ENCODE measurements at places on chromosomes 2 and 18.

- no peaks in the 10 kb centered on the region for H3K36me3 ChIP-seq
- no peaks in the 10 kb centered on the region for H3K4me1 ChIP-seq
- no peak overlapping the region for H3K27ac ChIP-seq
- H3K27me3 ChIP-seq = no peaks in the 10 kb centered on the region
Observed at GRCh38 chr2:198351647-198352046, 547.3 kb downstream of the PLCL1 start.

DNA sequence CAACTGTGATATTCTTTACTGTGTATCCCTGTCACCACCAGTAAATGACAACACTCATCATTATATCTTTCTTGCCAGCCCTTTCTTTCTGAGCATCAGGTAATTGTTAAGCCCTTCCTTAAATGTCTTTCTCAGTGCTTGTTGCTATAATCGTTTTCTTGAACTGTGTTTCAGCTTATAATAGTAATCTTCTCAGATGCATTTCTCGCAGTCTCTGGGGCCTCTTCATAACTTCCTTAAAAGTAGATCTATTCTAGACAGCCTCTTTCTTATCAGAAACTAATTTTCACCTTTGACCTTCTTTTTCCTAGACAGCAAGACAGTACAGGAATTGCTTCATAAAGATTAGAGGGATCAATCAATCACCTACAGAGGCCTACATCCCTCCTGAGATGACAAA lies 648.1 kb downstream of the CPS1 start:
- H3K4me3 ChIP-seq = no peak overlapping the region
- no peaks in the 10 kb centered on the region for H3K36me3 ChIP-seq
- H3K4me1 ChIP-seq = no peaks in the 10 kb centered on the region
- no peak for DNase-seq
- H3K27ac ChIP-seq = no peak overlapping the region

- no peak for DNase-seq
- H3K27me3 ChIP-seq = no peaks in the 10 kb centered on the region
- H3K27ac ChIP-seq = peak overlapping the region; percentile 84
- H3K4me3 ChIP-seq = peak overlapping the region; percentile 40
- H3K4me1 ChIP-seq = peaks cover 29% of the 10 kb centered on the region
- H3K36me3 ChIP-seq = no peaks in the 10 kb centered on the region
Observed at GRCh38 chr18:2979871-2980790, 32.8 kb downstream of the LPIN2 start.

DNA sequence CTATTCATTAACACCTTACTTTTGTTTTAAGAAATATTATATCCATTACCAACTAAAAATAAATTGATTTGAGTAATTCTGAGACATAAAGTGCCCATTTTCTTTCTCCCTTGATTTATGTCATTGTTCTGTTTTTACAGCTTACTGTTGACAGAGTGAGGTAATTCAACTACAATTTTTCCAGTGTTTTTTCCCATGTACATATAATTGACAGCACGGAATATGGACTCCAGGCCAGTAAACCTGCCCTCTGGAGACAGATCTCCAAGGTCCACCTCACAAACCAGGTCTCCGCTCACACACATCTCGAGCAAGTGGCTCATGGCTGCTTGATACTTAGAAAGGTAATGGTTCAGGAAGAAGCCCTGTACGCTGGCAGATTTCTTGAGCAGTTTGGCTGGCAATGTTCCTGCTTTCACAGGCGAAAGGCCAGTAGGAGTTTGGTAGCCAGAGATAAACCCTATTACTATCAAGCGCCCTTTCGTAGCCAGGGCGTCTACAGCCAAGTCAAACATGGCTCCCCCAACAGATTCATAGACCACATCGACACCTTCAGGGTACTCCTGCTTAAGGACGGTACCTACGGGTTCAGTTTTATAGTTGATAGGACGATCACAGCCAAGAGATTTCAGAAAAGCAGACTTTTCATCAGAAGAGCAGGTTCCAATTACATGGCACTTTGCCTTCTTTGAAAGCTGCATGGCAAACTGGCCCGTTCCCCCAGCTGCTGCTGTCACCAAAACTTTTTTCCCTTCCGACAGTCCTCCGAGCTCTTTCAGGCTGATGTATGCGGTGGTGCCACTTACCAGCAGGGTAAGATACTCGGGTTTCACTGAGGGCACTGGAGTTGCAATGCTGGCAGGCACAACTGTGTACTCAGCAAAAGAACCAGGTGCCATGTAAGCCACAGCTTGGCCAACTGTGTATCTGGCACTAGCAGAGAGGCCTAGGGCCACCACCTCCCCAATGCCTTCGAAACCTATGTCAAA lies 7.4 kb downstream of the PTGR3 start:
- peaks cover 13% of the 10 kb centered on the region for H3K36me3 ChIP-seq
- H3K27ac ChIP-seq = no peak overlapping the region
- H3K27me3 ChIP-seq = peaks cover 31% of the 10 kb centered on the region

DNA sequence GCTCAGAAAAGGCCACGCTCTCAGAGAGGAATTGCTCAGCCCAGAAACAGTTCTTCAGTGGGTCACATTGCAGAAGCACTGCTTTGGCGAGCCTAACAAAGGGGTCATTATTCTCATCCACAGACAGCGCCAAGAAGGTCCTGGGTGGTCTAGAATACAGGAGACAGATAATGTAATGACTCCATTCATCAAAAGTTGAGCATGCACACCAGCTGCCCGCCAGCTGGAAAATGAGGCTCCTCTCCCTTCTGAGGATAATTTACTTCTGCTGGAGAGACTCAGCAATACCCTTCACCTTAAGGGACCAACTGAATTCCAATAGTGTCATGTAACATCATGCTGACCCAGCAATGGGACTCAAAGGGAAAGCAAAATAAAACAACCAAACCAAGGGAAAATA lies 79.9 kb downstream of the TRIB2 start:
- peak; percentile 38 for DNase-seq
- H3K36me3 ChIP-seq = no peaks in the 10 kb centered on the region
- no peak overlapping the region for H3K4me3 ChIP-seq
- no peaks in the 10 kb centered on the region for H3K27me3 ChIP-seq
- H3K27ac ChIP-seq = no peak overlapping the region

DNA sequence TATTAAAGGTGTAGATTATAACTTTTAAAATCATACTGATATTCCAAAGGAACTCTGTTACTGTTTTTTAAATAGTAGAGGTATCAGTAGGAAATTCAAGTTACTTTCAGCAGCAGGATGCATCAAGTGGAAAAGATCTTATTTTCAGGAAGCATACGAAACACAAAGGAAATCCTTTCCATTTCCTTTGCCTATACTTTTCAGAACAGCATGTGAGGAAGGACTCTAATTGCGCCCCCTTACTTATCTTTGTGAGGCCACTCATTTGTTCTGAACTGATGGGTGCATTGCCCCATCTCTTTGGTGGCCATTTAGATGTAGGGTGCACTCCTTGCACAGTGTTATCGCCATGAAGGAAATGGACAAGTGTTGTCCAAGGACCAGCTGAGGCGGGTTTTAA lies 145.3 kb downstream of the BABAM2 start:
- H3K36me3 ChIP-seq = no peaks in the 10 kb centered on the region
- no peak for DNase-seq
- peaks cover 1% of the 10 kb centered on the region for H3K4me1 ChIP-seq
- no peaks in the 10 kb centered on the region for H3K27me3 ChIP-seq
- H3K27ac ChIP-seq = no peak overlapping the region

All from mesenchymal stem cell (in vitro differentiated cells and primary cell).